ENCODE measurements at places on chromosomes 5 and 9.

DNA sequence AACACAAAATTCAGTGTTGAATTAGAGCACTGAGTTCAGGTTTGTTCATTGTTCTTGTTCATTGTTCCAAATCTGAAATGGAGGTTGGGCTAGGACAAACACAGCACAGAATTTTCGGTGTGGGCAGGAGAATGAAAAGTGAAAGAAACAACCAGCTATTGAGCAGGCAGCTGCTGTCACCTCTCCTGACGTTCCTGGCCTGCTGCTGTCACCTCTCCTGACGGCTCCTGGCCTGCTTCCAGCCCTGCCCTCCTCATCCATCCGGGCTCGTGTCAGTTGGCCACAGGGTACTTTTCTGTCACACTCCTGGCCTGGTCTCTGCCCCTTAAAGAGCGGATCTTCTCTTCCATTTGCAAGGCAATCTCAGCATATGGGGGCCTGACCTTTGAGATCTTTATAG, 45.2 kb upstream of the CKMT2 start:
- no peak for DNase-seq

- DNase-seq: no peak
Observed at GRCh38 chr5:96734871-96735325, 72.7 kb downstream of the CAST start.

DNA sequence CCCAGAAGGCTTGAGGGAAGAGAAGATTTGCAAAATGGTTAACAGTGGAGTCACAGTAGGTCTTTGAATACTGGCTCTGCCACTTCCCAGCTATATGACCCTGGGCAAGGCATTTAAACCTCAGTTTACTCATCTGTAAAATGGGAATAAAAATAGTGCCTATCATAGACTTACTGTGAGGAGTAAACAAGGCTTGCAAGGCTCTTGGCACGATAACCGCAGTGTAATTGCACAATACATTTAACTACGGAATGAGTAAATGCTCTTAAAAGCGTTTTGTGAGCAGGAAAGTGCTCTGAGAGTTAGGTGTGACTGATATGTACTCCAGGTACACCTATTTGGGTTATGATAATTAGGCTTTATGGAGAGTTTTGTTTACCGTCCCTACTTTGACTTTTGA, 8.4 kb downstream of the SLC36A3 start:
- DNase-seq: no peak

DNA sequence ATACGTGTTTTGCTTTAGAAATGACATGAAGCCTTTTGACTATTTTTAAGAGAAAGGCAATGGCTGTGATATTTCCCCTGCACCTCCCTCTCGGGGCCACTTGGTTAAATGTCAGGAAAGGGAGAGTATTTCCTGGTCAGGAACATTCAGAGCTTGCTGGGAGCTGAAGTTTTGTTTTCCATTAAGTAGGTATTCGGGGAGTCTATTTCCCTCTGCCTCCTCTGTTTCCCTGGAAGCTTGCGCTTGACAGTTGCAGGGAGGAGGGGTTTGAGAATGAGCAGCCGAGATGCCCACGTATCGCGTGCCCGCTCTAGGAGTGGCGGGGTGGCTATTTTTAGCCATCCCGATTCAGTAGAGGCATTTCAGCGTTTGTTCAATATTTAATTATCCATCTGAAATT, 6.7 kb downstream of the DAB2IP start:
- DNase-seq: no peak

DNA sequence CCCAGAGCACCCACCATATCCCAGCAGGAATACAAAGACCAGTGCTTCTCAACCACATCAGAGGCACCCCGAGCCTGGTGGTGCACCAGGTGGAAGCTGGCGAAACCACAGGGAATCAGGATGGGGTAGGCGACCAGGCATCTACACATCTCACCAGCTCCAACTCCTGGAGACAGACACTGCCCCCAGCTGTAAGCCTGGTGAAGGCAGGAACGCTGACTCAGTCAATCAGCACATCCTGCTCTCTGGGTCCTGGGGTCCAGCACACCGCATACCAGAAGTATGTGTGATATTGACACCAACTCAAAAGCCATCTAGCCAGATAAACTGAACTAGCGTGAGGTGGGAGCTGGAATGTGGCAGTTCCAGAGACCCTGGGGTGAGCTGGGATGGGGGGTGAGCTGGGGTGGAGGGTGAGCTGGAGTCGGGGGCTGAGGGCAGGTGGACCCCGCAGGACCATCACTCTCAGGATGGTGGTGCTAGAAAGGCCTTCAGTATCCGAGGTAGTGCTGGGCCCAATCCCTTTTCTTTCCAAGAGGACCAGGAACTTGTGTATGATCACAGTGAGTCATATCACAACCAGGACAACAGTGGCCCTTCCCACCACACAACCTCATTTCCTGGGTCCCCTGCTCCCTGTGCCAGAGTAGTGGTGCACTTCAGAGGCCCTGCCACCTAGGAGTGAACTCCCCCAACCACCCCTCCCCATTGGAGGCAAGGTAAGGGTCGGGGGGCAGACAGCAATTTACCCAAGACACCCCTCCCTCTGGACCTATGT, 2.5 kb downstream of the DBN1 start:
- no peak for DNase-seq

DNA sequence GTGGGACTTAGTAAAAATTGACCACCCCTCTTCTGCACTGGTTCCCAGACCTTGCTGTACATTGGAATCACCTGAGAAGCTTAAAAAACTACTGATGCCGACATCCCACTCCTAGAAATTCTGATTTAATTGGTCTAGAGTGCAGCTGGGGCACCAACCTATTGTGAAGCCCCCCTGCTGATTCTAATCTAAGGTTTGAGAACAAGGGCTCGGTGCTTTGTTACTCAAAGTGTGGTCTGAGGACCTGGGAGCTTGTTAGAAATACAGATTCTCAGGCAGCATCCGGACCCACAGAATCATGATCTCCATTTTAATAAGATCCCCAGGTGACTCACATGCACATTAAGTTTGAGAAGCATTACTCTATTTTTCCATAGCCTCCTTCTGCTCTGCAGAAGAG, 57.8 kb upstream of the LPAR1 start:
- DNase-seq: no peak

GRCh38 chr9:81906671-81907070, 21.6 kb upstream of the SPATA31D4 start:
- no peak for DNase-seq

DNA sequence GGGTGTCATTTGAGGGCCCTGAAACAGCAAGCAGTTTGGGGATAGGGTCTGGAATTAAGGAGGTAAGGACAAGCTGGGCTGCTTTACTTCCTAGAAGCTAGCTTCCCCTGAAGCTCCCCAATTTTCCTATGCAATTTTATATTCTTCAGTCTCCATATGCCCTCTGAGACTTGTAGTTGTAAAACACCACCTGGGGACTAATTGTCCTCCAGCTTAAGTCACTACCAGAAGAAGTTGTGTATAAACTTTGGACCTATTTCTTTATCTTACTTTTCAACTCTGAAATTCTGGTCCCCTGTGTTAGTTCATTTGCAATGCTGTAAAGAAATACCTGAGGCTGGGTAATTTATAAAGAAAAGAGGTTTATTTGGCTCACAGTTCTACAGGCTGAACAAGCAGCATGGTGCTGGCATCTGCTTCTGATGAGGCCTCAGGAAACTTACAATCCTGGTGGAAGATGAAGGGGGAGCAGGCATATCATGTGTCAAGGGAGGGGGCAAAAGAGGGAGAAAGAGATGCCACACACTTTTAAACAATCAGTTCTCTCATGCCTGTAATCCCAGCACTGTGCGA, 41.1 kb upstream of the CPEB4 start:
- DNase-seq: no peak

GRCh38 chr5:156188016-156188415, 138.9 kb upstream of the SGCD start:
- DNase-seq: no peak

DNA sequence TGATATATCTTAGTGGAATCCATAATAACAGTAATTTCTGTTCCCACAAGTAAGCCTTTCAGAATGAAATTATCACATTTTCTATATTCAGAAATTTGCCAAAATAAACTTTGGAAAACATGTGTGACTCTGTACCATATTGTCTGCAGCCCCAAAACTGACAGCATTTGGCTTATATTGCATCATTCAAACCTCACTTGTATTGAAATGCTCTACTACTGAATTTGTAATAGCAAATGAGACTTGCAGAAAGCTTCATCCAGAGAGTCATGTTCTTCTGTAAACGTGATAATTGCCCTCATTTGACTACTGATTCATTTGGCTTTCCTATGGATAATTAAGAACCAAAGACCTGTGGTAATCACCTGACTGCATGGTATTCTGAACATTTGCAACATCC, 1249.5 kb upstream of the CDH18 start:
- DNase-seq: no peak

DNA sequence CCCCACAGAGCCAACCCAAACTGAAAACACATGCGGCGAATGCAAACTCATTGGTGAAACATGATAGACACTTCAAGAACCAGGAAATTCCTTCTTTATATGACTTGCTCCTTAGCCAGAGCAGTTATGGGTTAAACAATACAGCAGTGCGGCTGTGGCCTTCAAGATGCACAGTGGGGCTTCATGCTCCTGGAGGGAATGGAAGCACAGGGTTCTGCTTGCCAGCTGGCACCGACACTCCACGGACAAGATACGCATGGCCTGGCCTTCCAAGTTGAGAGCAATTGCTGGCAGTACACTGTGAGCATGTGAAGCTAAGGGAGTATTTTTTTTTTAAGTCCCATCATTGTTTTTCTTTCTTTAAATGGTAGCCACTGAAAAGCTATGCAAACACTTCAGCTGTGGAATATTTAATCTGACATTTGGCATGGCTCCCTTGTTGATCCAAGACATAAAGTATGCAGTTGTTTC, 451.6 kb upstream of the CD180 start:
- no peak for DNase-seq

GRCh38 chr9:96031916-96032534, 156.5 kb downstream of the ERCC6L2 start:
- no peak for DNase-seq

GRCh38 chr9:132040808-132041207, 38.9 kb downstream of the MED27 start:
- no peak for DNase-seq

GRCh38 chr5:178371362-178372111, 138.9 kb upstream of the PHYKPL start:
- no peak for DNase-seq

GRCh38 chr9:136662656-136663581, at the start of gene EGFL7:
TSS of gene EGFL7 (plus strand) at chr9:136662916. CDS start at chr9:136668283, 5,367 bp downstream.
- no peak for DNase-seq

DNA sequence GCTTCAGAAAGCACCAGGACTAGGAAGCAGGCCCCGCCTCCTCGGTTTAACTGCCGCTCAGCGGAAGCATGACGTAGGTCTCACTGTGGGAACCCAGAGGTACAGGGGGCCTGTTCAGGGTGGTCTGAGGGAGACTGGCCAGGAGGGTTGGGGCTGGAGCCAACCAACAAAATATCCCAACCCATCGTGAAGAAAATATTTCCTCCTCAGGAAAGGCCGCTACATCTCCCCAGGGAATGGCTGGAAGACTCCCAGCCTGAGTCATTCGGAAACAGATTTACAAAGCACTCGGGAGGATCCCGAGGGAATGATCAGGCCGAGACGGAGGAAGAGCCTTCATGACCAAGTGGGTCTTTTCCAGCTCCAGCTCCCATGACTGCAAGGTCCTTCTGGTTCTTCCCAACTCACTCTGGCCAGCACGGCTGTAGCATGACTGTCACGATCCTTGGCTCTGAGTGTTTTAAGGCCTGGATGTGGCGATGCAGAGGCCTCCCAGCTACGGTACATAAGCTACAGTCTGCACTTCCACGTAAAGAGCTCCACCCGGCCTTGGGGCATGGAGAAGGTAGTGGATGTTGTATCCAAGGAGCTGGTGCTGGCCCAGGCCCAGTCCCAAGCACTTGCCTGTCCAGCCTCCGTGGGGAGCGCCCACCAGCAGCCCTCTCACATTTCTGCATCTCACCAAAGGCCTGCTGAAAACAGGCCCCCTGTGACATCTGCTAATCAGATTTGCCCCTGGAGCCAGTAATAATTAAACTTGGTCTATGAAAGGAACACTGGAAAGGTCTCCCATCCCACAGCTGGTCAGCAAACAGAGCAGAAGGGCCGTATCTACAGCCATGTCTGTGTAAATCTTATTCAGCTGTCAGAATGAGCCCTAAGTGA, 100.6 kb downstream of the LHFPL2 start:
- no peak for DNase-seq

GRCh38 chr9:115524453-115525059, 406.6 kb upstream of the TNC start:
- no peak for DNase-seq

GRCh38 chr5:78699552-78700153, 51.1 kb upstream of the LHFPL2 start:
- DNase-seq: no peak

- no peak for DNase-seq
Observed at GRCh38 chr5:41636605-41637004, 126.2 kb upstream of the PLCXD3 start.

DNA sequence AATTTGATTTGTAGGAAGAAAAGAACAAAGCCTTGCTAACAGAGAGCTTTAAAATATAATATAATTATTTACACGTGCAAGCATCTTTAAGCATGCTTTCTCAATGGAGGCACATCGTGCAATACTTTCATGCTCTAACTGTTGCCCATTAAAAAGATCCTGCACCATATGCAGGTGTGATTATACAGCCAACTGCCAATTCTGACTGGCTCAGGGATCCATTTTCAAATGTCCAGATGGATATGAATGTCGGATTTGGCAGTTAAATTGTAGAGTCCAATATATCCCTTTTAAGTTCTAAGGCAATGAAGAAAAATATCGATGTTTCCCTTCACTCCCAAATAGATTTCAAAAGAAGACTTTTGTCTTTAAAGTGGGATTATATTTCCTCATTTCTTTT, 416.4 kb upstream of the CD180 start:
- no peak for DNase-seq

- DNase-seq: no peak
Observed at GRCh38 chr9:123685489-123686083, 244.3 kb downstream of the DENND1A start.

GRCh38 chr5:126948011-126948355, 82.4 kb downstream of the MARCHF3 start:
- no peak for DNase-seq

DNA sequence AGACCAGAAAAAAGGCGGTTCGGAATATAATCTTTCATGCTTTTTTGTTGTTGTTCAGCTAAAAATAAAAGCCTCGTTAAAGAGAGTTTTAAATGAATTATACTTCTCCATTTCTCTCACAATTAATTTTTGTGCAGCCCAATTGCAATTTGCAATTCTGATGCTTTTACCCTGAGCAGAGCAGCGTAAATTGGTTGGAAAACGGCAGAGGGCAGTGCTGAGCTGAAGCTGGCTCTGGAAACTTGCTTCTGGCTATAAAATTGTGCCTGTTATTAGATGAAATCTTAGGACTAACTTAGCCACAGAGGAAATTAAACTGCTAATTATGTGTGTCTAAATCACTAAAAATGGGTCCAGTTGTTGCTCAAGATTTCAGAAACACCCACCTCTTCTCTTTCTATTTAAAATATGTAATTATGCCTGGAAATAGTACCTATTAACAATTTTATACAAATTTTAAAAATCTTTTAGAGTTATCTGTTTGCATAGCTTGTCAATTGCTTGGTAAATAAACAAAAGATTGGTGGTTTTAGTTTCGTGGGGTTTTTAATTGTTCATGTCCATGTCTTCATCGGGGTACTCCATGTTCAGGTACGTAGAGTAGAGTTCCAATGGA, 441.8 kb upstream of the TLE4 start:
- DNase-seq: peak; percentile 36
